Peyer's patch (tissue), 4 donors: ENCODE measurements at places on chromosomes 5 and 9. TPM values are rescaled to one million over a fixed set of nuclear protein-coding genes. Genes with fewer than 3 reads are reported as not detected.

The LECT2 gene
- not detected for total RNA-seq

The SLC6A19 gene
- 9.9 TPM for total RNA-seq

The NUTM2G gene
- total RNA-seq = not detected

The WDR38 gene
- total RNA-seq = not detected

The BTF3 gene
- total RNA-seq = 274 TPM

- DNase-seq = no peak
Measured at GRCh38 chr9:5630081-5630507, 1.2 kb downstream of the RIC1 start.

GRCh38 chr9:36346569-36346968, 53.5 kb downstream of the RNF38 start:
- DNase-seq = no peak

DNA sequence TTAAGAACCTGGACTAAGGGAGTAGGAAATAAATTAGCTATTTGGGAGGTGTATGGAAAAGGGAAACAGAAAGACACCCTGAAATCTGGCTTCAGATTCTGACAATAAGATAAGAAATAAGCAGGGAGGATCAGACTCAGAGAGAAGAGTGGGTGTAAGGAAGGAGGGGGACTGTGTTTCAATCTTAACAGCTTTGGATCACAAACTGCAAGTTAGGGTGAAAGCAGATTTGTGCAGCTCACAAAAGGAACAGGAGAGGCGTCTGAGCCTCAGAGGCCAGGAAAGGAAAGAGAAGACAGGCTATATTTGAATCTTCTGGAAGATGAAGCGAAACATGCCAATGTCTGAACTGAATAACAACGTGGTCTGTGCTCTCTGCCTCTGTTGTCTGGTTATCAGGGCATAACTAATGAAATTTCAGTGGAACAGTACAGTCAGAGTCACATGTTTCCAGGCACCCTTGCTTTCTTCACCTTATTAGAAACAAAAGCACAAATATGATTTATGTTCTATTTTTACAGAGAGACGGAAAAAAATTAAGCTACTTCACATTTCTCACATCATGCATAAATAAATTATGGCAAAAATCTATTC, 26.6 kb downstream of the SGTB start:
- no peak for DNase-seq

DNA sequence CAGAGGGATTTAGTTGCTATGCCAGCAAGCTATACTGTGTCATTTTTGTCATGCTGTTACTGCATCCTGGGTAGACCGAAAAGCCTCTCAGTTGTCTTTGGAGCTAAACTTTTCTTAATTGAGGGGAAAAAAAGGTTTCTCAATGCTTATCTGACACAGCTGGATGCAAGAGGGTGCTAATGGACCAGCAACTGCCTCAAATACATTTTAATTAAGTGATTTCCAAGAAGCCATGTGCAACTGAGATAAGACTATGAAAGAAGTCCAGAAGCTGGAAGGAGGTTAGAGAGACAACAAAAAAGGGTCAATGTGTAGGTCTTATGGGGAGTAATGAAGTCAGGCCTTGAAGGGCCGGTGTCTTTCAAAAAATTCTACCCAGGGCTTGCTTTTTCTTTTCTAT, 465.7 kb upstream of the DMAC1 start:
- no peak for DNase-seq

- DNase-seq = no peak
Measured at GRCh38 chr5:151620461-151620840, 29.3 kb upstream of the FAT2 start.
